ENCODE measurements at places on chromosomes 6 and 20.
A peak's percentile ranks its signal among the peaks of the same experiment; 100 is the strongest.

GRCh38 chr20:49570161-49570827 is 2.4 kb upstream of the PTGIS start:
- DNase-seq, result no peak

GRCh38 chr6:20771409-20771808 is 237.2 kb downstream of the CDKAL1 start:
- DNase-seq, result no peak

DNA sequence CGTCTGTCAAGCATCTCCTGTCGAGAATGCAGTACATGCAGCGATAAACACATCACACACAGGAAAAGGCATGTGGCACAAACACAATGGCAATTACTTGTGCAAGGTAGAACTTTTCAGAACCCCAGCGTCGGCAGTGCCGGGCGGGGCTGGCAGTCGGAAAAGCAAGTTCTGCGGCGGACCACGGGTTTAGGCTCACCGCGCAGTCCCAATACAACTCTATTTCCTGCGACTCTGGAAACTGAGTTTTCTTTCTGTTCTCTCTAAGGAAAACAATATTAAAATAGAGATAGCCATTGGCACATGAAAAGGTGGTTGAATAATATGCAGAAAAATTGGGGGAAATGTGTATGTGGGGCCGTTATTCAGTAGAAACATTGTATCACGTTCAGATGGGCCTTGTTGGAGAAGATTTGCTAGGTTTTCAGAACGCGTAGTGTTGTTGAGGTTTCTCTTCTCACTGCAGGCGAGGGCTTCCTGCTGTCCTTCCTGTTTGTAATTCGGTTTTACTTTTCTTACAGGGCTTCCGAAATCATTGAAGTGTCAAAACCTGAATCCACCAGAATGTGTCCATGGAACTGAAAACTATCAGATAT is 369.5 kb downstream of the THBS2 start:
- DNase-seq, result no peak

GRCh38 chr6:51959744-51960383 is 127.5 kb downstream of the PKHD1 start:
- DNase-seq, result peak; percentile 5

DNA sequence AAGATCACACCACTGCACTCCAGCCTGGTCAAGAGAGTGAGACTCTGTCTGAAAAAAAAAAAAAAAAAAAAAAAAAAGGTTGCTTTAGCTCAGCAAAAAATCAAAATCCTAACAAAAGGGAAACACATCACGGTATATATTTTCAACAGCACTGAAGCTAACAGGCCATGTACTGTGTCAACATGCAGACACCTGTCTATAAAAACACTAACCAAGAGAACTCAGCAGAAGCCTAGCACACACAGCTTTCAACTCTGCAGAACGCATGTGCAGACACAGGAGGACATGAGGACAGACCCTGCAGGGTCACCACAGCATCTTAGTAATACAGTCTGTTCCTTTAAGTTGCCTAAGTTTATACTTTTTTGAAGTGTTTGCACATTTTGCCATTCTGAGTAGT is 13.5 kb downstream of the NINL start:
- DNase-seq, result no peak

DNA sequence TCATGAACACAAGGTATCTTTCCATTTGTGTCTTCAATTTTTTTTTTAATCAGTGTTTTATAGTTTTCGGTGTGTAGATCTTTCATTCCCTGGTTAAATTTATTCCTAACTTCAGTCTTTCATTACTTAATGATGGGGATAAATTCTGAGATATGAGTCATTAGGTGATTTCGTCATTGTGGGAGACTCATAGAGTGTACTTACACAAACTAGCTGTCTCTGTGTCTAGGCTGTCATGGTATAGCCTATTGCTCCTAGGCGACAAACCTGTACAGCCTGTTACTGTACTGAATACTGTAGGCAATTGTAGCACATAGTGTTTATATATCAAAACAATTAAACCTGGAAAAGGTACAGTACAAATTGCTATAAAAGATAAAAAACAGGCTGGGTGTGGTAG is 42.1 kb downstream of the SMAP1 start:
- no peak for DNase-seq

- no peak for DNase-seq
Observed at GRCh38 chr6:168650671-168651111, 209.7 kb downstream of the SMOC2 start.
